ENCODE measurements at places on chromosomes 4 and X.

- H3K4me3 ChIP-seq, result no peak overlapping the region
- H3K27me3 ChIP-seq, result no peaks in the 10 kb centered on the region
- no peaks in the 10 kb centered on the region for H3K36me3 ChIP-seq
- no peak for DNase-seq
These were observed 118.3 kb downstream of the ADGRL3 start for GRCh38 chr4:61318431-61318830.

GRCh38 chr4:48472794-48473193, 10.3 kb upstream of the SLC10A4 start:
- no peak for DNase-seq
- no peak overlapping the region for H3K27ac ChIP-seq
- H3K4me3 ChIP-seq, result no peak overlapping the region
- no peaks in the 10 kb centered on the region for H3K36me3 ChIP-seq

- no peak overlapping the region for H3K27ac ChIP-seq
- H3K36me3 ChIP-seq, result no peaks in the 10 kb centered on the region
- H3K4me3 ChIP-seq, result no peak overlapping the region
- DNase-seq, result no peak
These were observed 6.3 kb upstream of the DCHS2 start for GRCh38 chr4:154497889-154498288.

GRCh38 chr4:138113819-138114400, 128.2 kb downstream of the SLC7A11 start:
- no peak overlapping the region for H3K4me3 ChIP-seq
- H3K4me1 ChIP-seq, result no peaks in the 10 kb centered on the region
- H3K27me3 ChIP-seq, result no peaks in the 10 kb centered on the region
- no peak overlapping the region for H3K27ac ChIP-seq
- DNase-seq, result no peak

GRCh38 chr4:168522829-168523489, 26.1 kb downstream of the PALLD start:
- H3K27me3 ChIP-seq, result no peaks in the 10 kb centered on the region
- H3K4me1 ChIP-seq, result no peaks in the 10 kb centered on the region
- no peak overlapping the region for H3K27ac ChIP-seq
- no peak for DNase-seq
- no peaks in the 10 kb centered on the region for H3K36me3 ChIP-seq
- no peak overlapping the region for H3K4me3 ChIP-seq
